ENCODE measurements at places on chromosomes 3 and 15.

- no peak for DNase-seq
These were observed 181.6 kb downstream of the MEGF11 start for GRCh38 chr15:66071921-66072295.

DNA sequence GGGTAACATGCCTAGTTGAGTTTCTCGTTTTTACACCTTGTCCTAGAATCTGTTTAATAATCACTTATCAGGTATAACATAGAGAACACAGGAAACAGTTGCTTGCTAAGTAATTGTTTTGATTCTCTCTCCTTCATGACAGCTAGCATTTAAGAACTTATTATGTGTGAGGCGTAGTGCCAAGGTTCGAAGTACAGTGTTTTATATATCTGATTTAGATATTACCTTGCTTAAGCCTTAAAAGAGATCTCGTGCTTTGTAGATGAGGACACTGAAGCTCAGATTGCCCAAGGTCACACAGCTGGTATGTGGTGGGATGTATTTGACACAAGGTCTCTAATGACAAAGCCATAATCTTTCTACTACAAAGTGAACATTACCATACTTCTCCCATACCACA is 29.0 kb upstream of the IFT57 start:
- DNase-seq, result no peak

DNA sequence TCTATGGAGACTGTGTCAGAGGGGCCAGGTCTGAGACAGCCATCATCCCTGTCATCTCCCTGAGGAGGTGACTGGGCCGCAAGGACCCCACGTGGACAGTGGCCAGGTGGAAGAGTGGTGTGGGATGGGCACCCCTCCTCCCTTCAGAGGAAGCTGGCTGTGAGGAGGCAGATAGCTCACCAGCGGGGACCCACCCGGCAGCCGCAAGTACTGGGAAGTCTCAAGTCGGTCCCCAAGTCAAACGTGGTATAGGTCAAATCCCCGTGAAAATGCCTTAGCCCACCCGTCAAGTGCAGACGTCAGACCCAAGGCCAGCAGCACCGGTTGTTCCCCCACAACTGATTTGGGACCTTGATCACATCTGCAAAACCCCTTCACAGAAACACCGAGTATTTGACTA is 12.3 kb upstream of the KLF13 start:
- no peak for DNase-seq

DNA sequence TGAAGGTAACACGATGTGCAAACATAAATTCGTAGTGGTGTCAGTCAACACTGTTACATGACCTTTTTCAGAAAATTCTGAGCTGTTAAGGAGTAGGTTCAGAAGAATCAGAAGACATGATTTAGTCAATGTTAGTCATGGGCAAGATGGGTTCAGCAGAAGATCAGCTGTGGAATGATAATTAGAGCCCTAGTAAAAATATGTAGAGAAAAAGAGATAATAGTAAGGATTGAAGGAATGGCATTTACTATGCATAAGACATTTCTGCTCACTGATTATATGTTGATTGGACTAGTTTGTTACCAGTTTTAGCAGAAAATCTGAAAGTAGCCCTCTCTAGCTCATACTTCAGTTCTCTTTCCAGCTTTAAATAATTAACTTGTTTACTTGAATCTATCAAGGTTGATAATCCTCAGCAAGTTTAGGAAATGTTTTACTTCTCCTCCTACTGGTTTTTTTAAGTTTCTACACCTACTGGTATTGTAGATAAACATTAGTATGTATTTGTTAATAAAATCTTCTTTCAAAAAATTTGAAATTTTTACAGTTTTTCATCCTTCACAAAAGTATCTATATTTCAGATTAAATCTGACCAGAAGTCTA is 98.6 kb downstream of the ALCAM start:
- no peak for DNase-seq

GRCh38 chr3:154898916-154899315 is 181.2 kb upstream of the MME start:
- DNase-seq, result no peak

DNA sequence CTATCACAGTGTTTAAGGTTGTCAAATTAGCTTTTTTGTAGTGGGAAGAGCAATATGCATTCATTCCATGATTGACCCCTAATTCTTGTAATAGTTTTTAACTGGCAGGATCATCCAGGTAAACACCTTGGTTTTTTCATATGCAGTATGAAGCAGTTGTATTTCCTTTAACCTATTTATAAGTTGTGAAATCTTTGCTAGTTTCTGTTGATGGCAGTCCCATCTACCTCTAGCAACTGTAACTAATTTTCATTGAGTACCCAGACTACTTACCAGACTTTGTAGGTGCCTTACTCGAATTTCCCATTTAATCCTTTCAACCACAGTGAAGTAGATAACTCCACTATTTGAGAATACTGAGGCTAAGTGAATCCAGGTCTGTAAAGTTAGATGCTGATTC is 6.1 kb downstream of the FXR1 start:
- DNase-seq, result no peak

- DNase-seq, result no peak
These were observed 112.4 kb upstream of the BHLHE40 start for GRCh38 chr3:4866866-4867265.

GRCh38 chr15:50996641-50997040 is 88.2 kb downstream of the AP4E1 start:
- no peak for DNase-seq

- no peak for DNase-seq
These were observed 29.7 kb upstream of the RNF7 start for GRCh38 chr3:141708367-141708766.

- DNase-seq, result no peak
These were observed 121.3 kb downstream of the RPLP1 start for GRCh38 chr15:69573815-69574475.

- DNase-seq, result no peak
These were observed 82.2 kb upstream of the SLC6A6 start for GRCh38 chr3:14320219-14320618.

DNA sequence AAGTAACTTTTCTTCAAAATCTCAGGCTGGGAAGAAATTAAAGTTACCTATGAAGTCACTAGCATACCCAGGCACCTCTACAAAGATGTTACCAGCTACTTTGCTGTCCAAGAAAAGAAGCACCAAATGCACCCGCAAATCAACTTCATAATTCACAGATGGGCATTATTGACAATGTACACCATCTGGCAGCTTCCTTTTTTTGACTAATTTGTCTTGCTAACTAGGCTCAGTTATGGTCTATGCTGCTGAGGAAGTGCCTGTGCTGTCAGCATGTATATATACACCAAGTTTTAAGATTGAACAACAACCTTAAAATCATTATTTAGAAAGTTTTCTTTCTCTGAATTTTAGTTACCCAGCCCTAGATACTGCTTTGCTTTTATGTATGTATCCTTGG is 93.8 kb downstream of the NSUN3 start:
- no peak for DNase-seq

DNA sequence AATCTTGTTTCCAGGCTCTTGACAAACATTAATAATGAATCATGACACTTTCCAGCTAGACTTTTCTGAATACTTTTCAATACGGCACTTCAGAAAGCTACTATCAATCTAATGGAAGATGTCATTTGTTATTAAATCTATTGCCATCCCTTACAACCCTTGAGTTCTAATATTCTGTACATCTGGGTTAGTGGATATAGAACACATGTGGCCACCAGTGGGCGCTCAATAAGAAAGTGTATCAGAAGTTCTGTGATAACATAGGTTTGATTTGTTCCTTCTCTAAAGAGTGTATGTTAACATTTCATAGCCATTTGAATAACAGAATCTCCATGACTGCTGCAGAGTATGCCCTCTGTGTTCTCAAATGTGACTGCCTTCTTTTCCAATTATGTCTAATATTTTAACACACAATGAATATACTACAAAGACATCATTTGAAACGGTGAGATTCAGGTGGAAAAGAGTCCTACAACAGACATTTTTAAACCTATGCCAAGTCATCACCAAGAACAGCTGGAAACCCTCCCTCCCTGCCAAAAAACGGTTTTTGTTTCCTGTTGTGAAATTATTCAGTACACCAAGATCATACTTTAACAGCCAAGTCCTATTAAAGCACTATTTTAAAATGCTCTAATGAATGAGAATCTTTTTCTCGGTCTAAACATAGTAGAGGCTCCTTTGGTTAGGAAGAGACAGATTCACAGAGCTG is 22.2 kb downstream of the ALDH1A2 start:
- DNase-seq, result peak; percentile 41

- DNase-seq, result no peak
These were observed 216.4 kb downstream of the FOXP1 start for GRCh38 chr3:71366988-71367604.

DNA sequence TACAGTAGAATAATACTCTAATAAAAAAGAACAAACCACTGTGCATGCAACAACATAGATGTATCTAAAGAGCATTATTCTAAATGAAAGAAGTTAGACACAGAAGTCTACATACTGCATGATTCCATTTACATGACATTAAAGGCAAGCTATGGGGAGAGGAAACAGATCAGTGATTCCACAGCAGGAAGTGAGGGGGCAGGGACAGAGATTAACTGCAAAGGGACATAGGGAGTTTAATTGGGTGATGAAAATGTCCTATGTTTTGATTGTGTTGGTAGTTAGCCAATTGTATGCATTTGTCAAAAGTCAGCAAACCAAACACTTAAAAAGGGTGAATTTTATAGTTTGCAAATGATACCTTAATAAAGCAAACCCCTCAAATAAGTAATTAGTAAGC is 13.8 kb downstream of the CRYGS start:
- DNase-seq, result no peak

DNA sequence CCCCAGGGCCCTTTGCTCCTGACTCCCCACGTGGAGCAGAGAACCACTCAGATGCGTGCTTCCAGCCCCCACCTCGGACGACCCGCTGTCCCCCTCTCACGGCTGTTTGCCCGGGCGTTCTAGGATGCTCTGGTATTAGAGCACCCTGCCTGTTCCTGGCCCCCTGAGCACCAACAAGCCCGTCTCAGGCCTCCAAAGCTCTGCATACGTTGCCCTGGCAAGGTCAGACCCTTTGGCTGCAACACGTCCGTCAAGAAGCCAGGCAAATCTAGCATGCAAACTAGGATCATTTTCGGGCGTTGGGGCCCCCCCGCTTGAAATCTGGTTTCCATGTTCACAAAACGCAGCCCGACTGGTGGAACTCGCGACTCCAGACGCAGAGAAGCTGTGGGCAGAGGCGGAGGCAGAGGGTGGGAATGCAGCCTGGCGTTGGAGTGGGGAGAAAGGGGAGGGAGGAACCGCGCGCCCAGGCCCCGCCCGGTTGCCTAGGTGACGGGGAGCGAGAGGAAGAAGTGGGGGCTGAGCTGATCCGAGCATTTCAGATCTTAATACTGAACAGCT is 86.2 kb upstream of the PIAS1 start:
- peak; percentile 94 for DNase-seq

GRCh38 chr3:25568525-25569078 is 96.1 kb downstream of the TOP2B start:
- DNase-seq, result peak; percentile 28

DNA sequence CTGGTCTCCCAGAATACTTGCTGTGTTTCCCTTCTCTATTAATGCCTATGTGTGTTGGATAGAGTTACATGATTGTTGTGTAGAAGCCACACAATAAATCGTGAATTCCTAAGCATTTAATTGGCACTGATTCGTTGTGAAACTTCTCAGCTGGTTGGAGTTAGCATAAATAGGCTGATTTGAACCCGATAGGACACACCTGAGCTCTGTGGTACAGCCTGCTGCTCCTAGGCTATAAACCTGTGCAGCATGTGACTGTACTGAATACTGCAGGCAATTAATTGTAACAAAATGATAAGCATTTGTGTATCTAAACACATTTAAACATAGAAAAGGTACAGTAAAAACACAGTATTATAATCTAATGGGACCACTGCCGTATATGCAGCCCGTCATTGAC is 4.9 kb downstream of the ACAD11 start:
- DNase-seq, result no peak

DNA sequence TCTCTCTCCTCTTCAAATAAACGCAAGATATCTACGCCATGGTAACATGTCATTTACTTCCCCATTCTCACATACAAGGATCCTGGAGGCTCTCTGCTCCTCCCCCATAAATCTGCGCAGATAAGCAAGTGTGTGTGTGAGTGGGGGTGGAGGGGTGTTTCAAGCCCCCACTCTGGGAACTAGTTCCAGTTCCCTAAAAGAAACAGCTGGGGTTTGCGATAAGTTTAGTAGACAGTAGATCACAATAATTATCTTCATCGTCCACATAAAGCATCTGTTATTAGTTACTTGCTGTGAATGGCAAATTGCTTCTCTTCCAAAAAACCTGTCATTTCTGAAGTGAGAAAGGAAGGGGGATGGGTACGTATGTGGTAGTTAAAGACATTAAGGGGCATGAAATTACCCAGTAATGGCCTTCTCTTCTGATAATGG is 79.8 kb downstream of the RBPMS2 start:
- DNase-seq, result no peak

All from upper lobe of left lung (tissue), 6 donors.